ENCODE measurements at places on chromosomes 7 and 10. TPM values are rescaled to one million over a fixed set of nuclear protein-coding genes. Genes with fewer than 3 reads are reported as not detected.

Gene NRCAM
- 0.43 TPM for polyA plus RNA-seq

Gene CDC14C
- not detected for polyA plus RNA-seq

Gene OR6V1
- not detected for polyA plus RNA-seq

Gene DYDC1
- not detected for polyA plus RNA-seq

Gene STYXL1
- polyA plus RNA-seq: 53.9 TPM

Gene PDE1C
- polyA plus RNA-seq: 10.9 TPM

Gene STRIP2
- 1.8 TPM for polyA plus RNA-seq

Measured in IMR-90 (cell line).